ENCODE measurements at places on chromosomes 11 and 22.

DNA sequence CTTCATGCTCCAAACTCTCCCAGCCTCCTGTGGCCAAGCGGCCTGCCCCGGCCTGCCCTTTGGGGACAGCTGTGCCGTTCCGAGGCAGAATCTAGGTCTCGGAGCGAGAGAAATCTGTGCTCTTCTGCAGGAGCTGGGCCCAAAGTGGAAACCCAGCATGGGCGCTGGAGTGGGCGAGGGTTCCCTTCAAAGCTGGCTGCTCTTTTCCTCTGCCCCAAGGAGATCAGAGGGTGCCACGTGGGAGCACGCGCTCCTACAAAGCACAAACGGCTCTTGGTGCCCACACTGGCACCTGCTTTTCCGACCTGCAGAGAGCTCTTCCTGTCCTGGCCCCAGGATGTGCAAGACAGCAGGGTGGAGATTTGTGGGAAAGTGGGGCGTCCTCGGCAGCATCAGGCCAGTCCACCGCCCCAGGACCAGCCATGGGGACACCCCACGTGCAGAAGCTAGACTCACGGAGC lies 6.9 kb downstream of the OSBPL5 start:
- no peak for DNase-seq

DNA sequence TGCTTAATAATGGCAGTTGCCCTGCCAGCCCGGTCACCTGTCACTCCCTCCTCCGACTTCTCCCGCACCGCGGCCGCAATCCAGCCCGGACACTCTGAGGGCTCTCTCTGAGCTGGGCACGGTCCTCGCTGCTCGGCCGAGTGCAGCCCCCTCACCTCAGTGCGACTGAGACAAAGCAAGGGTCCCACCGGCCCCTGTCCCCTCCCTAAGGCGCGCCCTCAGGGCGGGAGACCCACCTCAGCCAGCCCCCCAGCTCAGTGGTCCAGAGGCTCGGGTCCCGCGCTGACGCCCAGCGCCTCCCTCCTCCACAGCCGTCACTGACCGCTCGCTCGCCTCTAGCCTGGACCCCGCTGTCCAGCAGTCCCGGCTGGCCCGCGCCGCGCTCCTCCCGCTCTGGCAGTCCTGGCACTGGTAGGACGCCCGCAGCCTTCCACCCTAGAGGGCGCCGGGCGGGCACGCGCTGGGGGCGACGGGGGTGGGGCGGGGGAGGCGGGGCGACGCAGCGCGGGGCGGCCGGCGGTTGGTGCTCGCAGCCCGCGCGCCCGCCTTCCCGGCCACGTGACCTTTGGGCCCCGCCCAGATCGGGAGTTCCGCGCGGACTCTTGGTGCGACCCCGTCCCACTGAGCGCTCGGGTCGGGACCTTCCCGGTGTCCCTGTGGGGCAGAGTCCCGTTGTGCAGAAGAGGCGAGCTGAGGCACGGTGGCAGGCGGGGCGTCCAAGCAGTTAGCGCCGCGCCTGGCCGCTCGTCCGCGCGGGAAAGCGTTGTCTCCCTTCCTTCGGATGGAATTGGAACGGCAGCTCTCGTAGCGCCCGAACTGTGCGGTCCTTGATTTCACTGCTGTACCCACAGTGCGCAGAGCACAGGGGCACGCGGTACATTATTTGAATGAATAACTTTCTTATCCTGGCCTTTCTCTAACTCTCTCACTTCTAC lies 7.8 kb upstream of the L3MBTL2 start:
- peak; percentile 74 for DNase-seq

DNA sequence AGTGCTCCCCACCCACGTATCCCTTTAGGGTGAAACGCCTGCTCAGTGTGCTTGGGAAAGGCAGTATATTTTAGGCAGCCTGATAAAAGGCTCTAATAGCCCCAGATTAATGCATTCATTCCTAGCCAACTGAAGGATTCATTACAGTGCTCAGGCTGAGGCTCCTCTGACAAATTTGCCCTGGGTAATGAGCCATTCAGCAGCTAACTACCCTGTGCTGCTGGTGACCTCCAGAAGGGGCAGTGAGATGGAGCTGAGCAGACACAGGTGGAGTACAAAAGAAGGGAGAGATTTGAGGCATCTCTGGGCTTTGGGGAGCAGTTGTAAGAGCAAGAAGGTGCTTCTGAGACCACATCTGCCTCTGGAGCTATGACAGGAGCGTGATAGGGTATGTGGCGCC lies 817.0 kb downstream of the NTM start:
- no peak for DNase-seq

GRCh38 chr22:20844055-20845037 lies 14.3 kb downstream of the PI4KA start:
- no peak for DNase-seq

DNA sequence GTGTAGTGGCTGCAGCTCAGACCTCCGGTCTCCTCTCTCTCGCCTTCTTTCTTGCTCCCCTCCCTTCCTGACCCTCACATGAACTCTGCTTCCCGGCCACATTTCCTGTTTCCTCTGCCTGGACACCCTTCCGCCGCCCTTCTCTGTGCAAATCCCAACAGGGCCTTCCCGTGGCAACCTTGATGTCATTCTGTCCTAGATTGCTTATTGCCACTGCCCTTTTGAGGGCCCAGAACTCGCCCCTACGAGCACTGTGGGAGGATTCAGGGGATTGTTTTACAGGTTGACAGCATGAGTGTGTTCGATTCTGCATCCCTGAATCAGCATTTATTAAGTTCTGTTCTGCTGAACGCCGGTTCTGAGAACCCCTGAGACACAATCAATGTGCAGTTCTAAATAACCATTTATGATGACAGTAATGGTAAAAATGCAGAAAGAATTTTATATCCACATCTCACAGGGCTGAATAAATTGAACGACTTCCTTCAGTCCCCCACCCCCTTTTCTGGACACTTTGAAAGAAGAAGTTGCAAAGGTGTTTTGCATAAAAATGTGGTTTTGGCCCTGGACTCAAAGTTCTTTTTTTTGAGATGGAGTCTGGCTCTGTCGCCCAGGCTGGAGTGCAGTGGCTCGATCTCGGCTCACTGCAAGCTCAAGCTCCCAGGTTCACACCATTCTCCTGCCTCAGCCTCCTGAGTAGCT lies 6.4 kb downstream of the BATF2 start:
- DNase-seq: peak; percentile 33

DNA sequence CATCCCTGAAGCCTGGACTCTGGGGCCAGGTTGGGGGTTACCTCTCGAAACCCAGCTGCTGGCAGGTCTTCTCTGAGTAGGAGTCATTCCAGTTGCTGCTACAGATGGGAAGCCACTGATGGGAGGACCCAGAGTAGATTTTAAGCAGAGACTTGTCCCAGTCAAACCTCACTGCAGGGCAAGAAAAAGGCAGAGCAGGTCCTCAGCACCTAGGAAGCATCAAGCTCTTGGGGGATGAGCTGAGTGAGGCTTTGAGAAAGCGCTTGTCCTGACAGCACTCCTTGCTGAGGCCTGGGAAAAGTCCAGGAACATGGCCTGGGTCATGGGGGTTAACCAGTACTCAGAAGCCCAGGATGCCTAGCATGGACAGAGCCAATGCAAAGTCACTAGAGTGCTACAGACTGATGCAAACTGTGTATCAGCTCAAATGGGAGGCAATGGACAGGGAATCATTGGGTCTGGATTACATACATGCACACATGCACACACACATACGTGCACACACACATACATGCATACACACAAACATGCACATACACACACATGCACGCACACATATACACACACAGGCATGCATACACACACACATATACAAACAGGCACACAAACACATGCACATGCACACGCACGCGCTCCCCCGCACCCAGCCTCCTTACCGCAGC lies 15.3 kb downstream of the TMPRSS13 start:
- DNase-seq: no peak

DNA sequence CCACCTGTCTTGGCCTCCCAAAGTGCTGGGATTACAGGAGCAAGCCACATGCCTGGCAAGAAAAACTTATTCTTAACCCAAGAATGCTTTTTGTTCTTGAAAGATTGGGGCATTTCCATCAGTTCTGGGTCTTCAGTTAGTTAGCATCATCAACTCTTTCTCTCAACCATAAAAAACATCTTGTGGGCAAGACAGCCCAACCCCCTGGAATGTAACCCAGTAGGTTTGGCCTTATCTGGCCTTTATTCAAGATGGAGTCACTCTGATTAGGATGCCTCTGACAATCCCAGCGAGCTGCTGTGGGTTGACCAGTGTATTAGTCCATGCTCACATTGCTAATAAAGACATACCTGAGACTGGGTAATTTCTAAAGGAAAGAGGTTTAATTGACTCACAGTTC lies 9.2 kb upstream of the TPCN2 start:
- no peak for DNase-seq

DNA sequence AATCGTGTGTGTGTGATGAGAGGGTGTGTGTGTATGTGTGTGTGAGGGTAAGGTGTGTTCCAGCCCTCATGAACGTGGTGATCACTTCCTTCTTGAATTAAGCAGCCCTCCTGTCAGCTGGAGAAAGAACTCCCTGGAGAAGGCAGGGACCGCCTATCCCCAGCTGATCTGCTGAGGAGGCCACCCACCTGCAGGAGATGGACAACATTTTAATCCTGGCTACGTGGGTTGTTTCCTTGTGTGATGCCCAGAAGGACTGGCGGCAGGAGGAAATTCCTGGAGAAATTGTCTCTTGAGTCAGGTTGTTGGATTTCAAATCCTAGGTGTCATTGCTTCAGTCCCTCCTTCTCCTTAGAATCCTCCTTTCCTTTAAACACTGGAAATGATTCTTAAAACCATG lies 878.8 kb downstream of the NTM start:
- no peak for DNase-seq

GRCh38 chr22:42992886-42993479 lies 22.0 kb downstream of the PACSIN2 start:
- no peak for DNase-seq

- no peak for DNase-seq
Observed at GRCh38 chr22:48301908-48302307, 1525.8 kb downstream of the BRD1 start.

DNA sequence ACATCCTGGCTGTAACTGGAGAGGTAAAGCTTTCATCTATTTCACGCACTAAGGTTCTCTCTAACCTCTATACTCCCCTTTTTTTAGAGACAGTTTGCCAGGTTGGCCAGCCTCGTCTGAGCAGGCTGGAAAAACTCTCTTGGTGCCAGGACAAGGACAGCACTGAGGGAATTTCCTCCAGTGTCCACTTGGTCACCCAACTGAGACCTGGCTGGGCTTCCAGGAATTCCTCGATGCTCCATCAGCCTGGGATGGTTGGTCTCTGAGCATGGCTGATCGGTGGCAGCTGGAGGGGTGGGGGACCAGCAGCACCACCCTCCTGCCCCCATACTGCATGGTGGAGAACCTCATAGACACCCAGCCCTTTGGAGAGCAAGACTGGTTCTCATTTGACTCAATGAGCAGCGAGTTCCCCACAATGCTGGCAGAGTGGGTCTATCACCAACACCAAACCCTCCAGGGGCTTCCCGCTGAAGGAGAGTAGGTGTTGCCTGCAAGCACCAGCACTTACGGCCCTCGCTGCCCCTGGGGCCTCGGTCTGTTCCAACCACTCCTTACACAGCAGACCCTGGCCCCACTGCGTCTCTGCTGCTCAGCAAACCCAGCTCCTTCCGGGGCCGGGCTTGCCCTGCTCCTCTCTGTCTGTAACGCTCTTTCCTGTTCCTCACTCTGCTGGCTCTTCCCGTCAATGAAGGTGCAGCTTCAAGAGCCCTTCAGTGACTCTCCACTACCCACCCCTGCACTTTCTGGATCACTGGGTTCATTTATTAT lies 122.2 kb downstream of the ST3GAL4 start:
- no peak for DNase-seq

DNA sequence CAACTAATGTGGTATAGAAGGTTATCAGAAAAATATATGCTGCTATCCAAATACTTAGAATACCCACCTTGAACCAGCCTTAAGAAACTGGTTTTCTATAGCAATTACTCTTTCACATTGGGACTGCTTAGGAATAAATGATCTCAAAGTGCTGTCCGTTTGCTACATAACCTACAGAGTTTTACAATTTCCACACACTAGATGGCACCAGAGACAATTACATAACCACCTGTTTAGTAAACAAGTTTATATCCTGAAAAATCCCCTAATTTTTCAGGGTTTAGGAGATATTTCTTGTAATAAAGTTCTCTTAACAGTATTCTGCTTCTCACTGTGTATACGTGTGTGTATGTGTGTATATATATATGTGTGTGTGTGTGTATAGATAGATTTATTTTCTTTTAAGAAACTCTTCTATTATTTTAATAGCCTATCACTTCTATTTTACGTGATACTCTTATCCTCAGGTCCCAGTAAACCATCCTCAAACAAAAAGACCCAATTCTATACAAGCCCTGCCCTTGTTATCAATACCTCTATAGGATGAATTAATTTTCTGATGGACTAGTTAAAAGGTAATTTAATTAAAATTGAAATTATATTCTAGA lies 6.7 kb upstream of the OR5I1 start:
- no peak for DNase-seq

Measured in CD4-positive, alpha-beta T cell treated with Interferon gamma for 1 hour (primary cell).